NCI-H524 (cell line): ENCODE measurements at places on chromosomes 12 and 14.
A peak's percentile ranks its signal among the peaks of the same experiment; 100 is the strongest.

DNA sequence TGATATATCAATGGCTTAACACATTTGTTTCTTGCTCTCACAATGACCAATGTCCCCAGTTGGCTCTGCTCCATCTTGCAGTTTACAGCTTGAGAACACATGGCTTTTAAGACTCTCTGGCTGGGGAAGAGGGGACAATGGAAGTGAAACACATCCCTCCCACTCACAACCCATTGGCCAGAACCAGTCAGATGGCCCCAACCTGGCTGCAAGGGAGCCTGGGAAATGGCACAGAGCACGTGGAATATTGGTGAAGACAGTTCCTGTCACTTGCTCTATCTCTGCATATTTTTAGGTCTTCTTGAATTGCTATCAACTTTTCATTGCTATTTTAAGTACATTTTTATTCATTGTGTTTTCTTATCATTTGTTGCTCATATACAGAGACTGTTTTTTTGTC, 345.4 kb downstream of the MED13L start:
- DNase-seq, result no peak

- DNase-seq, result no peak
Observed at GRCh38 chr14:22338917-22339715, 249.9 kb downstream of the DAD1 start.

- no peak for DNase-seq
Observed at GRCh38 chr12:133129368-133130037, 571 bp downstream of the ZNF891 start.

DNA sequence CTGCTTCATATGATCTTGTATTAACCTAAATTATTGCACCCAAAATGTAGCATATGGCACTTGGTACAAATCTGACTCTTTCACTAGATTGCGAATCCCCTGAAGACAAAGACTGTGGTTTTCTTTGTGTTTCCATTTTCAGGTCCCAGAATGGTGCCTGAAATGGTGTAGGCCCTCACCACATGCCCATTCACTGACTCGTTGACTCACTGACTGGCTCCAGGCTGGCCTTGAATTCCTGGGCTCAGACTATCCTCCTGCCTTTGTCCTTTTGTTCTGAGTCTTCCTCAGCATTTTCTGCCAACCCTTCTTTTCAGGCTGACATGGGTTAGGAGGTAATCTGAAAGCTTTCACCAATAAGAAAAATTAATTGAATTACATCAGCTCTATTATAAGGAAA, 368.7 kb upstream of the GARIN6 start:
- no peak for DNase-seq

- no peak for DNase-seq
Observed at GRCh38 chr12:91482231-91482630, 299.6 kb upstream of the DCN start.

- DNase-seq, result no peak
Observed at GRCh38 chr12:106601496-106601895, 18.7 kb downstream of the RFX4 start.

DNA sequence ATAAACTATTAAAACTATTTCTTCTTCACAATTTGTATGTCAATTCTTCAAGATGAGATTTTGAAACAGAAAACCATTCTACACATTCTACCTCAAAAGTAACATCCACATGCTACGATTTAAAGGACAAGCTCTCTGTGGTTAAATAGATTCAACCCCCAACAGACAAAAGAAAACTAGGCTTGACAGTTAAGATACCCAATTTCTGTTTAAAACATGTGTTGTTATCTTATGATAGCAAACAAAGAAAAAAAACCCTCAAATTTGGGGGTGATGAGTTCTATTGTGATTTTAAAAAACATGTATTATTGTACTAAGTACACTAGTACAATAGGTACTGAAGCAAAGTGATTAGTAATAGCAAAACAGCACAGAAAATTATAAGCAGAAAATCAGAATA, 33.8 kb downstream of the ATF7 start:
- no peak for DNase-seq

- DNase-seq, result no peak
Observed at GRCh38 chr12:54024581-54025305, 3.5 kb upstream of the HOXC6 start.

GRCh38 chr12:59895166-59895775, 299.4 kb downstream of the SLC16A7 start:
- DNase-seq, result peak; percentile 41

- no peak for DNase-seq
Observed at GRCh38 chr12:12010277-12011039, 60.3 kb upstream of the BCL2L14 start.

DNA sequence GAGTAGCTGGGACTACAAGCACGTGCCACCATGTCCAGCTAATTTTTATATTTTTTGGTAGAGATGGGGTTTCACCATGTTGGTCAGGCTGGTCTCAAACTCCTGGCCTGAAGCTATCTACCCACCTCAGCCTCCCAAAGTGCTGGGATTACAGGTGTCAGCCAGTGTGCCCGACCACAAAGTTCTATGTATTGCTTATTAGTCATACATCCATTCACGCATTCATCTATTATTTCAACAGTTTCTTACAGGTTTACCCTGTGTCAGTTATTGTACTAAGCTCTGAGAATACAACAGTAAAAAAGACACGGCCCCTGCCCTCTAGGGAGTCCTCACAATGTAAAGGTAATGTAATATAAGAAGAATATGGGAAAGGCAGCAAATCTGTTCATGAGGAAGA, 188.9 kb upstream of the BTG1 start:
- DNase-seq, result no peak

GRCh38 chr12:9707864-9708808, 24.8 kb downstream of the CLECL1 start:
- no peak for DNase-seq

DNA sequence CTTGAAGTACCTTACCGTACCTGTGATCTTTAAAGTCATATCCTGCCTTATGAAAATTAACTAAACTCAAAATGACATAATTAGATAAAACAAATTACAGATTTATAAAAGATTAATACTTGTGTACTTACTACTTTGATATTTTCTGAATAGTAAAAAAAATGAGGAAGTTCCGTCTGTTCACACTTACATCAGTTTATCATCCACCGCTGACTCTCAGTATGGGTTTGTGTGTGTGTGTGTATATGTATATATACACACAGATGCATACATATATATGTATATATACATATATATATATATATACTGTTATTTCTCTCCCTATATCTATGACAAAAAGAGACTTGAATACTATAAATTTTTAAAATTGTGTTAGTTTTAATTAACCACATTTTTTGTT, 65.0 kb upstream of the MON2 start:
- DNase-seq, result no peak

- no peak for DNase-seq
Observed at GRCh38 chr12:49549735-49550692, 11.2 kb downstream of the KCNH3 start.

- no peak for DNase-seq
Observed at GRCh38 chr12:102052192-102053061, 9.4 kb downstream of the WASHC3 start.

DNA sequence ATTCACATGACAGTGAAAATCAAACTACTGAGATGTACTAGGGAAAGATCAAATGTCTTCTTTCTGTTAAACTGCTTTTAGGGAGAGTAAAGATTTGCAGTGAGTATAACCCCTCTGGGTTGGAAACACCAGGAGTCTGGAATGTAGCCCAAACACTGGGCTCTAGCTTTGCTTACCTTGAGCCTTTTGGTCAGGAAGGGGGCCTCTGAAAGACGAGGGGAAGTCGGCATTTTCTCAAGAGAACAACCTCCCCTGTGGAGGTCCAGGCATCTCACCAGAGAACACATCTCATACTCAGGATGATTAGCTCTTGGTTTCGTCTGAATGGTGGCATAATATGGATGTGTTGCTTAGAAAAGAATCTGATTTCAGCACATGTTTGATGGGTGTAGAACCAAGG, 169.0 kb downstream of the ZFP36L1 start:
- DNase-seq, result no peak

- no peak for DNase-seq
Observed at GRCh38 chr14:100802179-100802578, 23.7 kb upstream of the MEG3 start.

DNA sequence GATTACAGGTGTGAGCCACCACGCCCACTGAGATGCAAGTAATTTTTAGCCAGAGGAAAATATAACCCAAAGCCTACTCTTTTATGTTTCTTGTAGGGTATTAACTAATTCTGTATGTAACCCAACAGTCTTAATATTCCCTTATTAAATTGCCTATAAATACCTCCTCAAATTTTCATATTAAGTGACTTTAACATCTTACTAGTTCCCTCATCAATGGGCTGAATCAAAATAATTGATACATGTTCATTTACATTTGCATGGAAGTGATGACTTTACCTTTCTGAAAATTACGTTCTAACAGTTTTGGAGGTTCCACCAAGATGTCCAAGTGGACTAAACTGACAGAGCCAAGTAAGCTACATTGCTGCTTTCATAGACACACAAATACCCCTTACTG, 3.1 kb downstream of the SOS2 start:
- DNase-seq, result no peak

GRCh38 chr12:2163177-2163941, 110.6 kb downstream of the CACNA1C start:
- no peak for DNase-seq

DNA sequence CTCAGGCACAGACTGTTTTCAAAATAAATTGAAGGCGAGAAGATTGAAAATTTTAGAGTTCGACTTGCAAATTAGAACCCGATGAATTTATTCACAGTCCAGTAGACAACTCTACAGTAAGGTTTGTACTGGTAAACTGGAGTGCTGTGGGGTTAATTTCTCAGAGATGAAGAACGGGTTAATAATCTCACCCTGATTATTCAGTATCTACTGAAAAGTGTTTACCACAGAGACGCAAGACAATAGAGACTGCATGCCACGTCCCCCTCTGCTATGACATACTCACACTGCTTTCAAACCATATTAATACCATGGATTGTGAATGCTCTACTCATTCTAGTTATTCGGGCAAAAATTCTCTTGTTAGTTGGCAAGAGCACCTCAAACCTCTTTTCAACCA, 36.1 kb downstream of the CFL2 start:
- no peak for DNase-seq

GRCh38 chr12:53966385-53967133, 6.4 kb upstream of the HOXC11 start:
- no peak for DNase-seq

DNA sequence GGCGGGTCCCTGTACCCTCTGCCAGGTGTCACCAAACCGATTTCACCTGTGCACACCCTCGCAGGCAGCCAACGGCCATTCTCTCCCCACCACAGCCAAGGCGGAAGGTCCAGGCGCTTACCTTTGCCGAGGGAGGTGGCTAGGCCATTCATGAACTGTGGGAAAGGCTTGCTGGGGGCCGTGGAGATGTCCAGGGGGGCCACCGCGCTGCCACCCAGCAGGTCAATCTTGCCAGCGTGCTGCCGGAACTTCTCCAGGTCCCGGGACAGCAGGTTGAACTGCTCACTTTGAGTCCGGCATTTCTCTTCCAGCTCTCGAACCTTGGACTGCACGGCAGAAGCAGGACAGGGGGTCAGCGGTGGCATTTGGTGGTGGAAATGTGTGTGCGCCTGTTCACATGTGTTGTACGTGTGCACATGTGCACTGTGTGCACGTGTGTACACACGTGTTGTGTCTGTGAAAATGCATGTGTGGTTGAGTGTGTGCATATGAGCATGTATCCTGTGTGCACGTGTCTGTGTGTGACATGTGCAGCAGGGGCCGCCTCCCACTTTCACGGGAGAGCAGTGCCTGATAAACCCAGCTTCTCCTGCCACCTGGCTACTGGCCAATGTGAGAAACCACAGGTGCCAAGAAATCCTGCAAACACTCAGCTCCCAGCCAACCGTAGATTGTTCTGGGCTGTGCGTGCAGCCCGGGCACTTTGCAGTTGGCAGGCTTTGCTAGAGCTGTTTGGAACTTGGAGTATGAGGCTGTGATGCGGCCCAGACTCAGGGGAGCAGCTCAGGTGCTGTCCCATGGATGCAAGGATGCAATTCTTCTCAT, 118.9 kb downstream of the PIWIL1 start:
- no peak for DNase-seq

DNA sequence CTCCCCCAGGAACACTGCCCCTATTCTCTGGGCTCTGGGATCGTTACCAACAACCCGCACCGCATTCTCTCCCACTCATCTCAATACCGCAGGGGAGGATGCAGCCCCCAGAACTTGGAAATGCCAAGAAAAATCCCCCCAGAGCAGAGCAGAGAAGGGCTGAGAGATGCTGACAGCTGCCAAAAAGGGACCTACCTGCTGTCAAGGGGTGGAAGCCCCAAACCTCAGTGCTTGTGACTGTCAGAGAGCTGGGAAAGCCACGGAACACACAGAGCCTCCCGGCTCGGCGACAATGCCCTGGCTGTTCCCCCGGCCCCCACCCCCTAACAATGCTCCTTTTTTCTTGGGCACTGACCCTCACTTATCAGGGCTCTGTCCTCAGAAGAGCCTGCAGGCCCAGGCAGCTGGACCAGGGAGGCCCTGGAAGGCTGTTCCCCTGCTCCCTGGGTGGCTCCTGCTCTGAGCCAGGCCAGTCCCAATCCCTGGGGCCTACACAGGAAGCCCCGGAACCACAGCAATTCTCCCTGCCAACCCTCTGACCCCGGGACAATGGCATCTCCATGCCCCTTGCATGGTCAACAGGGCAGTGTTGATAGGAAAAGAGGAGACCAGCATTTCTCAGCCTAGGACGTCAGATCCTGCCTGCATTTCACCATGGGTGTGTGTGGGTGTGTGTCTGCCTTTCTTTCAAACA, 78.9 kb downstream of the ITPK1 start:
- DNase-seq, result no peak

DNA sequence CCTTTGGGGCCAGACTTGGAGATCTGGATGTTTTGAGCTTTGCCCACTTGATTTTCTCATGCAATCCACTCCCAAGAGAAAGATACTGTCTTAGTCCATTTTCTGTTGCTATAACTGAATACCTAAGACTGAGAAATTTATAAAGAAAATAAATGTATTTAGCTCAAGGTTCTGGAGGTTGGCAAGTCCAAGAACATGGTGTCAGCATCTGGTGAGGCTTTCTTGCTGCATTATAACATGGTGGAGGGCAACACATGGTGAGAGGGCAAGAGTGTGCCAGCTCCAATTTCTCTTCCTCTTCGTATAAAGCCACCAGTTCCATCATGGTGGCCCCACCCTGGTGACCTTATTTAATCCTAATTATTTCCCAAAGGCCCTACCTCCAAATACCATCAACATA, 39.6 kb upstream of the NFKBIA start:
- DNase-seq, result no peak

DNA sequence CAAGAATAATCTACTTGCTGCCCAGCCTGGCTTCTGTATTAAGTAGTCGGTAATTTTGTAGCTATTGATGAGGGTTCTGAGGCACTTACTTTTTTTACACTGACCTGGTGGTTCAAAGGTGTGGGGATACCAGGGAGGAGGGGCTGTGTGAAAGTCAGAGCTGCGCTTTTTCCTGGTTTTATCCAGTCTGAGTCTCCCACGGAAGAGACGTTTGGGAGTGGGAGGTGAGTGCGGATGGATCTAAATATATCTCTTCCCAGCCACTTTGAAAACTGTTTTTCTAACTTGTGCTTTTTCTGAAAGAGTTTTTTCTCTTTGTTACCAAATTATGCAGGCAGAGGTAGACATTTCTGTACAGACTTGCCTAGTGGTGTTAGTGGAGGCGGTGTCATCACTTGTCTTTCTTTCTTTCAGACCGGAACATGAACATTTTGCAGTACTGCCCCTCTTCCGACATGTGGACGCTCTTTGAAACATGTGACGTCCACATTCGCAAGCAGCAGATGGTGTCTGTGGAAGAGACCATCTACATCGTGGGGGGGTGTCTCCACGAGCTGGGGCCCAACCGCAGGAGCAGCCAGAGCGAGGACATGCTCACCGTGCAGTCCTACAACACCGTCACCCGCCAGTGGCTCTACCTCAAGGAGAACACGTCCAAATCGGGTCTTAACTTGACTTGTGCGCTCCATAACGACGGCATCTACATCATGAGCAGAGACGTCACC, 17.4 kb upstream of the MANSC4 start:
- no peak for DNase-seq

GRCh38 chr12:115213538-115214016, 529.6 kb upstream of the TBX3 start:
- no peak for DNase-seq
